ENCODE measurements at places on chromosomes 16 and 17. TPM values are rescaled to one million over a fixed set of nuclear protein-coding genes. Genes with fewer than 3 reads are reported as not detected.

MNT gene
- 9.9 TPM for total RNA-seq

DNA sequence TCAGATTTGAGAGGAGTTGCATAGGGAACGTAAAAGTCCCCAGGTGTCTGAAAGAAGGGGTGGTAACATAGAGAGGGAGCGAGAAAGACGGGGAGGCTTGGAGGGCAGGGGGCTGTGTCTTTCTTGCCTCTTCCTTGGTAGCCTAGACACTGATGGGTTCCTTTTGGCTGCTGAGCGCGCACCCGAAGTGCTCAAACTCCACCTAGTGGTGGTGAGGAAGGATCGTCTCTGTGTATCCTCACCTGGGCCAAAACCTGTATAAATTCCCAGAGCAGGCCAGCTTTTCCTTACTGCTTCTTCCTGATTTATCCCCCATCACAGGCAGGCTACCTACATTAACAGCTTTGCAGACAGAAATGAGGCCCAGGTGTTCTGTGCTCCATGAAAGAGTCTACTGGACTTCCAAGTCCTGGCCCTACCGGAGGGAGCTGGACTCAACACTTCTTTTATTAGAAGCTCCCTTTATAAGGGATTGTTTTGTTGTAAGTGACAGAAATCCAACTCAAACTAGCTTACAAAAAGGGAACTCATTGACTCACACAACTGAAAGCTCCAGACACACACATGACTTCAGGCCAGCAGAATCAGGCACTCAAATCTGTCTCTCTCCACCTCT lies 5.5 kb upstream of the SLC25A35 start:
- no peaks in the 10 kb centered on the region for H3K27me3 ChIP-seq
- H3K4me1 ChIP-seq = peaks cover 3% of the 10 kb centered on the region
- no peak overlapping the region for H3K4me3 ChIP-seq
- no peak overlapping the region for H3K27ac ChIP-seq
- H3K36me3 ChIP-seq = no peaks in the 10 kb centered on the region
- DNase-seq = peak; percentile 39

DNA sequence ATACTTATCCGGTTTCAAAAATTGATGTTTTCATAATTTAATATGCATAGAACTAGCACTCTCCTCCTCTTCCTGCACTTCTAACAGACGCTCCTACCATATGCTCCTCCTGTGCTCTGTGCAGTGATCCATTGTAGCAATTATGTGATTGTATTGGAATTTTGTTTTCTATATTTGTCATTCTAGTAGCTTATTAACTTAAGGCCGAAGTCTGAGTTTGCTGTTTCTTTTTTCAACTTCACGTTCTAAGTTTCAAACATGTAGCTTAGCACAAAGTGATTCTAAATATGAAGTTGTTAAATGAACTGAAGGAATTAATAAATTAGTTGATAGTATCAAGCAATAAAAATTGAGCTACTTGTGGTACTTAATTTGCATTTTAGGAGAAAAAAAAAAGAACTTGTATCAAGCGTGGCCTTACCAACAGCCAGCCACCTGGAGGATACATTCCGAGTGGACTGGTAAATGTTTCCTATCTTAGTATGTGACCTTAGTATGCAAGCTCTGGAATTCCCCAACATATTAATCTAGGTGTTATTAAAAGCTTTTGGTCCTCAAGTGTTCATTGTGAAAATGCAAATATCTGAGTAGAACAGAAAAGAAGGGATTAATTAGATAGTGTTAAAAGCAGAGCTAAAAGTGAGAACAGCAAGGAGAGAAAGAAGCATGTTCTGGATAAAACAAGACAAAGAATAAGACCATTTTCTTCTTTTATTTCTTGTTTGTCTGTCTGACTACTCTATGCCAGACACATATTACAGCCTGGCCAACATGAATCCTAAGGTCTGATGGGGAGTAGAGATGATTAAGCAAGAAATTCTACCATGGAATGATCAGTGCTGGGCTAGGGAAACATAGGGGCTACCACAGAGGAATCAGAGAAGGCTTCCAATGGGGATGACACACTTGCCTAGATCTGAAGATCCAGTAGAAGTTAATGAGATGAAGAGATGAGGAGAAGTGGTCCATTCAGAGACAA lies 290.4 kb upstream of the MON1B start:
- DNase-seq = no peak
- H3K27ac ChIP-seq = no peak overlapping the region
- no peaks in the 10 kb centered on the region for H3K4me1 ChIP-seq
- no peaks in the 10 kb centered on the region for H3K36me3 ChIP-seq
- no peaks in the 10 kb centered on the region for H3K27me3 ChIP-seq

CACNG3 gene
- not detected for total RNA-seq

GPR139 gene
- not detected for total RNA-seq

GRCh38 chr17:79623786-79624717 lies 13.2 kb upstream of the RBFOX3 start:
- H3K27me3 ChIP-seq = peaks cover 84% of the 10 kb centered on the region
- no peaks in the 10 kb centered on the region for H3K4me1 ChIP-seq
- H3K36me3 ChIP-seq = no peaks in the 10 kb centered on the region
- H3K27ac ChIP-seq = no peak overlapping the region

DNA sequence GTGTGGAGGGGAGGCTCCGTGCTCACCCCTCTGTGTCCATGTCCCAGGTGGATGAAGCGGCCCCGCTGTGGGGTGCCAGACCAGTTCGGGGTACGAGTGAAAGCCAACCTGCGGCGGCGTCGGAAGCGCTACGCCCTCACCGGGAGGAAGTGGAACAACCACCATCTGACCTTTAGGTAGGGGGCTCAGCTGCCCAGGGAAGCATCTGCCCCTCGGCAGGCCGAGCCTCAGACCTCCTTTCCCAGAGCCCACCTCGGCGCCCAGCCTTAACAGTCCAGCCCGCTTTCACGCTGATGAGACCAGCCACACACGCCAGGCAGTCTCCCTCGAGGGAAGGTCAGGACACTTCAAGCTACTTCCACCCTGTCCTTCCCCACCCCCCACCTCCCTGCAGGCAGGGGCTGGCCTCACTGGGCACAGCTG lies 12.7 kb downstream of the MMP15 start:
- peaks cover 35% of the 10 kb centered on the region for H3K4me1 ChIP-seq
- no peak for DNase-seq
- H3K4me3 ChIP-seq = no peak overlapping the region
- no peak overlapping the region for H3K27ac ChIP-seq
- peaks cover 61% of the 10 kb centered on the region for H3K36me3 ChIP-seq

GRCh38 chr17:57555636-57556175 lies 189.4 kb downstream of the CCDC182 start:
- H3K4me1 ChIP-seq = peaks cover 49% of the 10 kb centered on the region
- no peak overlapping the region for H3K4me3 ChIP-seq
- no peaks in the 10 kb centered on the region for H3K36me3 ChIP-seq
- no peak overlapping the region for H3K27ac ChIP-seq

- no peaks in the 10 kb centered on the region for H3K27me3 ChIP-seq
- H3K27ac ChIP-seq = no peak overlapping the region
- peaks cover 5% of the 10 kb centered on the region for H3K4me1 ChIP-seq
- H3K36me3 ChIP-seq = no peaks in the 10 kb centered on the region
- H3K4me3 ChIP-seq = no peak overlapping the region
Observed at GRCh38 chr16:80791411-80791810, 13.0 kb downstream of the CDYL2 start.

NPB gene
- total RNA-seq = 0.19 TPM

GRCh38 chr16:90044111-90044551 lies 24.9 kb upstream of the DBNDD1 start:
- H3K4me3 ChIP-seq = no peak overlapping the region
- H3K27ac ChIP-seq = no peak overlapping the region
- H3K36me3 ChIP-seq = peaks cover 48% of the 10 kb centered on the region
- peaks cover 13% of the 10 kb centered on the region for H3K4me1 ChIP-seq
- no peak for DNase-seq

- no peak overlapping the region for H3K4me3 ChIP-seq
- H3K27me3 ChIP-seq = no peaks in the 10 kb centered on the region
Observed at GRCh38 chr17:1119924-1120323, 59.9 kb downstream of the ABR start.

GRCh38 chr16:58366247-58367031 lies 25.8 kb upstream of the GINS3 start:
- no peak overlapping the region for H3K4me3 ChIP-seq
- H3K27ac ChIP-seq = no peak overlapping the region
- no peaks in the 10 kb centered on the region for H3K27me3 ChIP-seq
- no peaks in the 10 kb centered on the region for H3K36me3 ChIP-seq
- H3K4me1 ChIP-seq = no peaks in the 10 kb centered on the region

DNA sequence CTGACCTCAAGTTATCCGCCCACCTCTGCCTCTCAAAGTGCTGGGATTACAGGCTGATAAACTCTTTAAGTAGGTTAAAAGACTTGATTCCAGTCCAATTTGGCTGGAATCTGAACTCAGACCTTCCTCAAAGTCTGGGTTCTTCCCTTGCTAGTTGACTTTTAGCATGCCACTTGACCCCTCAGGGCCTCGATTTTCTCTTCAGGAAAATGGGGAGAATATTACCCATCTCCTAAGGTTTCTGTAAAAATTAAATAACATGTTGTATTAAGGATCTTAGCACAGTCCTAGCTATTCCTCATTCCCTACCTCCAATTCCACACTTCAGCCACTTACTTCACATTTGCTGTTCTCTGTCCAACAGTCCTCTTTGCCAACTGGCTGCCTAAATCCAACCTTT lies 1.9 kb downstream of the GTF3C1 start:
- peaks cover 32% of the 10 kb centered on the region for H3K36me3 ChIP-seq
- H3K27me3 ChIP-seq = no peaks in the 10 kb centered on the region
- no peak for DNase-seq
- peak overlapping the region; percentile 93 for H3K4me3 ChIP-seq
- H3K4me1 ChIP-seq = peaks cover 51% of the 10 kb centered on the region

- no peak overlapping the region for H3K27ac ChIP-seq
- no peak overlapping the region for H3K4me3 ChIP-seq
- no peak for DNase-seq
- H3K27me3 ChIP-seq = no peaks in the 10 kb centered on the region
Observed at GRCh38 chr17:11953924-11954323, 43.4 kb downstream of the ZNF18 start.

DNA sequence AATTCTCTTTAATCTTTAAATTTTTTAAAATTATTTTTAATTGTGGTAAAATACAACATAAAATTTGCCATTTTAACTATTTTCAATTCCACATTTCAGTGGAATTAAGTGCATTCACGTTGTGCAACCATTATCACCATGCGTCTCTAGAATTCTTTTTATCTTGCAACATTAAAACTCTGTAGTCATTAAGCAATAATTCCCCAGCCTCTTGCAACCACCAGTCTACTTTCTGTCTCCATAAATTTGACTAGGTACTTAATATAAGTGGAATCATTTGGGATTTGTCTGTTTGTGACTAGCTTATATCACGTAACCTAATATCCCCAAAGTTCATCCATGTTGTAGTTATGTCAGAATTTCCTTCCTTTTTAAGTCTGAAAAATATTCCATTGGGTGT lies 79.1 kb downstream of the TAOK1 start:
- H3K4me3 ChIP-seq = no peak overlapping the region
- peaks cover 41% of the 10 kb centered on the region for H3K36me3 ChIP-seq
- H3K27me3 ChIP-seq = no peaks in the 10 kb centered on the region
- H3K27ac ChIP-seq = no peak overlapping the region
- no peaks in the 10 kb centered on the region for H3K4me1 ChIP-seq
- DNase-seq = no peak

GRCh38 chr17:42514867-42515266 lies 21.2 kb upstream of the NAGLU start:
- H3K27me3 ChIP-seq = no peaks in the 10 kb centered on the region
- no peak for DNase-seq
- H3K4me1 ChIP-seq = peaks cover 65% of the 10 kb centered on the region
- no peak overlapping the region for H3K4me3 ChIP-seq
- H3K36me3 ChIP-seq = peaks cover 36% of the 10 kb centered on the region

GRCh38 chr16:21603928-21604327 lies 4.6 kb downstream of the METTL9 start:
- H3K4me1 ChIP-seq = peaks cover 62% of the 10 kb centered on the region
- H3K36me3 ChIP-seq = no peaks in the 10 kb centered on the region
- no peak overlapping the region for H3K4me3 ChIP-seq
- no peaks in the 10 kb centered on the region for H3K27me3 ChIP-seq
- no peak overlapping the region for H3K27ac ChIP-seq

SPATA22 gene
- total RNA-seq = 0.44 TPM
